ENCODE measurements at places on chromosomes 5 and 9.

DNA sequence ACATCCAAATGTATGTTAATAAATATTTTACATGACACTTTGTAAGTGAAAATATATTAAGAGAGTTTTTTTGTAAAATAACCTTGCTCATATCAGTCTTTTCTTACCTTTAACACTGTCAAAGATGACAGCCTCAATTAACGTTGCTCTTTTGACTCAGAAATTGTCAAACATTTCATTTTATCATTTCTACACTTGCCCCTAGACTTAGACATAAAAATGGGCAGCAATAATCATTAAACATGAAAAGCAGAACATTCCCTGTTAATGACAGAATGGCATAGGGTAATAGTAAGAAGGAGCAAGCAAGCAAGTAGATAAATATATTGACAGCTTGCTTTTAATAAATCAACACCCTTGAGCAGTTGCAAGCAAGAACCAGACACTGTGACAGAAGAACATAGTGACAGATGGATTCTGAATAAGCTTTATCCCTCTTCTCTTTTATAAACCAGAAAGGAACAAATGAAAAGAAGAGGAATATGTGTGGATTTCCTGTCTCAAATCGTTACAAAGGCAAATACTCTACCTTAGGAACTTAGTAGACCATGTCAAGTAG, 796.0 kb upstream of the CHD1 start:
- no peak for DNase-seq

GRCh38 chr9:38309324-38310195, 82.9 kb upstream of the ALDH1B1 start:
- DNase-seq: no peak

DNA sequence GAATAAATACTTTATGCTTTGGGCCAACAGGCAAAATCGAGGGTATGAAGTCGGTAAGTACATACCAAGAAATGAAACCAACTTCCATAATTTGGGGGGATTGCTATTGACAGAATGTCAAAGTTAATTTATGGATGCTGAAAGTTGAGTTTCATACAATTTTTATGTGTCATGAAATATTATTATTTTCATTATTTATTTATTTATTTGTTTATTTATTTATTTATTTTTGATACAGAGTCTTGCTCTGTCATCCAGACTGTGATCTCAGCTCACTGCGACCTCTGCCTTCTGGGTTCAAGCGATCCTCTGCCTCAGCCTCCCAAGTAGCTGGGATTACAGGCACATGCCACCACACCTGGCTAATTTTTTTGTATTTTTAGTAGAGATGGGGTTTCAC, 4.5 kb upstream of the GMCL2 start:
- no peak for DNase-seq

GRCh38 chr9:4833781-4834560, 41.2 kb downstream of the RCL1 start:
- no peak for DNase-seq

DNA sequence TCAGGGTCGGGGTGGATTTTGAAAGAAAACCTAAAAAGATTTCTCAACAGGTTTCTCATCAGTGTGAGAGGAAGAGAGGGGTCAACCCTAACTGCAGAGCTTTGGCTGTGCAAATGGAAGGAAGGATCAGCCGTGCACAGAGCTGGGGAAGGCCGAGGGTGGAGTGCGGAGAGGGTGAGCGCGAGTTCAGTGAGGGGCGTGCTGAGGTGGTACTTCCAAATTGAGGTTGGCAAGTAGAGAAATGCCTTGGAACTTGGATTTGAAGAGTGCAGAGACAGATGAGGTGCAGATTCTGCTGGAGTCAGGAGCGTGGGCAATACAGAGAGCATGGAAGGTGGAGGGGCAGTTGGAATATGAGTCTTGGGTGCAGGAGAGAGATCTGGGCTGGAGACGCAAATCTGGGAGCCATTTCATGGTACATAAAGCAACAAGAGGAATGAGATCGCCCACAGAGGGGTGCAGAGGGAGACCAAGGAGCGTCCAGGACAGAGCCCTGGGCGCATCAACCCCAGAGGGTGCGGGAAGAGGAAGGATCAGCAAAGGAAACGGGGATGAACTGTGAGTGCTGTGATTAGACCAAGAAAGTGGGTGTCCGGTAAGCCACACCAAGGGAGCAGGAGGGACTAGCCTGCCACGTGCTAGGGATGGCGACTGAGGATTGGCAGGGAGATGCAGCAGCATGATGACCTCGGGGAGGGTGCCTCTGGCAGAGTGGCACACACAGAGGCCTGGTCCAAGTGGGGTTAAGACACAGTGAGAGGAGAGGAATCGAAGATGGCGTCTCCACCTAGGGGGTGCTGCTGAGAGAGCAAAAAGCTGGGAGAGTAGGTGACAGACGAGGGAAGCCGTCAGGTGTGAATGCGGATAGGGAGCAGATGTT, 105.8 kb downstream of the ADAMTS2 start:
- DNase-seq: no peak

- DNase-seq: no peak
Measured at GRCh38 chr5:143068712-143069111, 298.5 kb downstream of the ARHGAP26 start.

GRCh38 chr9:137286975-137287383, 9.5 kb downstream of the TOR4A start:
- peak; percentile 81 for DNase-seq

GRCh38 chr5:175711472-175712312, 53.8 kb downstream of the HRH2 start:
- peak; percentile 17 for DNase-seq

GRCh38 chr9:92315456-92315855, 9.7 kb downstream of the NOL8 start:
- no peak for DNase-seq

GRCh38 chr9:3001311-3001710, 157.4 kb upstream of the PUM3 start:
- DNase-seq: no peak

DNA sequence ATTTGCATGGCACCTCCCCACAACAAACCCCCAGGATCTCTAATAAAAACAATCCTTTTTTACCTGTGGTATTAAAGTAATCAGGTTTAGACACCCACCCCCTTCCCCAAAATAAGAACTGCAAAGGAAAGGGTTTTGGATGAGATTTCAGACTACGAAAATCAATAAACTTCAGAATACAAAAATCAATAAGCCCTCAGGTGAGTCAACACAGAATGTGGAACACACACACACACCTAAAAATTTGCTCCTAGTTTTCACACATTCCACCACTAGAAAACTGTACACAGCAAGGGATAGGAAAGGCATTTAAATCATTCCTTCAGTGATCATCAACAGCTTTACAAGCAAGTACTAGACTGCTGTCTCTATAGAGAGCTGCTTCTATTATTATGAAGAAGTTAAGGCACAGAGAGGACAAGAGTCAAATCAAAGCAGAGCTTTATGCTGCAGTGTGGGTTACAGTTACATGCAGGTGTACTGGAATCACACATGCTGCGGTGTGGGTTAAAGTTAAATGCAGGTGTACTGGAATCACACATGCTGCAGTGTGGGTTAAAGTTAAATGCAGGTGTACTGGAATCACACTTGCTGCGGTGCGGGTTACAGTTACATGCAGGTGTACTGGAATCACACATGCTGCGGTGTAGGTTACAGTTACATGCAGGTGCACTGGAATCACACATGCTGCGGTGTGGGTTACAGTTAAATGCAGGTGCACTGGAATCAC, 36.3 kb downstream of the PFDN1 start:
- DNase-seq: no peak

GRCh38 chr5:110760158-110760557, 21.4 kb downstream of the SLC25A46 start:
- DNase-seq: no peak

DNA sequence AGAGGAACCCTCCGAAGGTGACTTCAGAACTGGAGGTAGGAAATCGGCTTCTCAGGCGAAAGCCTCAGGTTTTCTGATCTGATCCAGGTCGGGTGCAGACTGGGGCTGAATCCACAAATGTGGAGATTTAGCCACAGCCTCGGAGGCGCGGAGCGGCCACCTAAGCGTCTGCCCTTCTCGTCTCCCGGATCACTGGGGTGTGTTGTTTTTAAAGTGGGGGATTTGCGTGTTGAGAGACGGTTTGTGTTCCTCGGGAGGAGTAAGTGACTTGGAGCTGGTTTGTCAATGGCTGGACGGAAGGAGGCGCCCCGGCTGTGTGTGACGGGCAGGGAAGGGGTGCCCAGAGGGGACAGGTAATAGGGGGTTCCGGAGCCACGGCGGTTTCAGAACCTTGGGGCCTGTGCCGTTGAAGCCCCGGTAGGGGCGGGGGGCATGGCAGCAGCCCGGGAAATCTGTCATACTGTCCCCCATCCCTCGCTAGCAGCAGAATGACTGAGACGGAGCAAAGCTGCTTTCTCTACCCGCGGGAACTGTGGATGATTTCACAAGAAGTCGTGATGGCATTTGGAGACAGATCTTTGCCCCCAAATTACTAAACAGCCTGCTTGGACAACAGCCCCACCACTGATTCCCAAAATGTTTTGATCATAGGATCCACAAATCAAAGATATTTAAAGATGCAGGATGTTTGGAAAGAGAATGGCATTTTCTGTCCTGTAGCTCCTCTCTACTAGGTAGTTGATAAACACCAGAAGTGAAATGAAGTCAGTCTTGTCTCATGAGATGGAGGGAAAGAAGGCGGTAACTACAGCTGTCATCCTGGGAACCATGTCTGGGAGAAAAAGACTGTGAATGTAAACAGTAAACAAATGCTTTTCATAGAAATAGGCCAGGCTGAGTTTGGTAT, 216.5 kb downstream of the PDZD2 start:
- DNase-seq: peak; percentile 13

- no peak for DNase-seq
Measured at GRCh38 chr9:96457266-96457665, 7.3 kb downstream of the HABP4 start.

GRCh38 chr5:77640589-77641396, 2.3 kb upstream of the OTP start:
- DNase-seq: no peak

- peak; percentile 58 for DNase-seq
Measured at GRCh38 chr9:124010665-124011321, 775 bp upstream of the LHX2 start.

- DNase-seq: no peak
Measured at GRCh38 chr9:104808035-104808614, 44.2 kb downstream of the NIPSNAP3B start.

- DNase-seq: no peak
Measured at GRCh38 chr5:97563050-97563657, 380.1 kb upstream of the RIOK2 start.

GRCh38 chr5:120405286-120405864, 58.7 kb upstream of the PRR16 start:
- DNase-seq: no peak

- DNase-seq: no peak
Measured at GRCh38 chr5:127872494-127872893, 169.3 kb downstream of the CCDC192 start.

GRCh38 chr5:115490596-115490995, 54.0 kb downstream of the FEM1C start:
- no peak for DNase-seq

- no peak for DNase-seq
Measured at GRCh38 chr5:96284727-96285389, 148.2 kb downstream of the PCSK1 start.

- DNase-seq: no peak
Measured at GRCh38 chr9:95104980-95105379, 212.5 kb downstream of the FANCC start.

DNA sequence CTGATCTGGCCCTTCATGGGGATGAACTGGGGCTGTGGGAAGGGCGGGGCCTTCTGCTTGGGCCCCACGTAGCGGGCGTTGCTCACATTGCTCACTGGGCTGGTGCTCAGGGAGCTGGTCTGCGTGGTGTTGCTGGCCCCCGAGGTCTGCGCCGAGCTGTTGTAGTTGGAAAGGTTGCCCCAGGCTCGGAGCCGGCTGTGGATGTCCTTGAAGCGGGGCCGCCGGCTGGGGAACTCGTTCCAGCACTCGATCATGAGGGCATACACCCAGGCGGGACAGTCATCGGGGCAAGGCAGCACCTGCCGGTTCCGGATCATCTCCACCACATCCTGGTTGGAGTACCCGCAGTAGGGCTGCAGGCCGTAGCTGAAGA, 226.0 kb downstream of the ROR2 start:
- no peak for DNase-seq

- no peak for DNase-seq
Measured at GRCh38 chr9:106417685-106418084, 445.3 kb upstream of the ZNF462 start.

- no peak for DNase-seq
Measured at GRCh38 chr5:142722896-142723295, 37.0 kb upstream of the FGF1 start.

- no peak for DNase-seq
Measured at GRCh38 chr5:132457371-132458225, 33.0 kb downstream of the IRF1 start.

- no peak for DNase-seq
Measured at GRCh38 chr5:138338411-138339090, 485 bp downstream of the FAM53C start.

- no peak for DNase-seq
Measured at GRCh38 chr5:127870914-127871313, 167.7 kb downstream of the CCDC192 start.

DNA sequence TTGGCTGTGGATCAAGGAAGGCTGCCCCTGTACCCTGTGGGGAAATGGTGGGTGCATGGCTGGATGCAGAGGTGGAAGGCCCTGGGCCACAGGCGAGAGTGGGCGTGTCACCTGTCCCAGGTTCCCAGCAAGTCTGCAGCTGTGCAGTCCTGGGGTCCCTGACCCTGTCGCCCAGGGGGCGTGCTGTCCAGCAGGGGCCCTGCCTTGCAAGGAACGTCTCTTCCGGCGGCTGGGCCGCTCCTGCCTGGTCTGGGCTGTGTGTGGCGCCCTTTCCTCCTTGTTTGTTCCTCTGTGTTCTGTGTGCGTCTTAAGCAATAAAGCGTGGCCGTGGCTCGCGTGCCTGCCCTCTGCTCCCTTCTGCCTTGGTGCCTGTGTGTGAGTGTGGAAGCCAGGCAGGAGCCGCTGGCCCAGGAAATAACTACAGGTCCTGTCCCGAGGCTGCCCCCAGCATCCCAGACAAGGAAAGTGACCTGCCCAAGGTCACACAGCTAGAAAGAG, 8.4 kb downstream of the SLC2A6 start:
- DNase-seq: no peak

DNA sequence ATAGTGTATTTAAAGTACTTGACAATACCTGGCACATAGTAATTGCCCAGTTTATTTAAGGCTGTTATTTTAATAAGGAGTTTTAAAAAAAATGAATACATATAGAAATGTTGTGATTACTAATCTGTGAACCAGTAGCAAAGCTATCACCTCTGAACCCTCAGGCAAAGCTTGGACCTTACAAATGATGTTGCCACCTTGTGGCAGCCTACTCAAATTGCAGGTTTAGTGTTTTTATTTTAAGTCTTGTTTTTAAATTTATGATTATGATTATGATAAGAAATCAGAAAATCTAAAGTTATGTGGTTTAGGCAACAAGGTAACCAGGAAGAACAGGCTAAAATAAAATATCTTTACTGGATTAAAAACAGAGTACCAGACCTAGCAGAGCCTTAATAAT, 35.8 kb downstream of the PPARGC1B start:
- no peak for DNase-seq

All from pancreas (tissue), 10 donors.